ENCODE measurements at places on chromosomes 7 and 10.

GRCh38 chr7:138903859-138904435 is 77.2 kb downstream of the KIAA1549 start:
- no peak for DNase-seq

GRCh38 chr7:152054367-152055230 is 29.1 kb downstream of the GALNT11 start:
- DNase-seq: peak; percentile 53

DNA sequence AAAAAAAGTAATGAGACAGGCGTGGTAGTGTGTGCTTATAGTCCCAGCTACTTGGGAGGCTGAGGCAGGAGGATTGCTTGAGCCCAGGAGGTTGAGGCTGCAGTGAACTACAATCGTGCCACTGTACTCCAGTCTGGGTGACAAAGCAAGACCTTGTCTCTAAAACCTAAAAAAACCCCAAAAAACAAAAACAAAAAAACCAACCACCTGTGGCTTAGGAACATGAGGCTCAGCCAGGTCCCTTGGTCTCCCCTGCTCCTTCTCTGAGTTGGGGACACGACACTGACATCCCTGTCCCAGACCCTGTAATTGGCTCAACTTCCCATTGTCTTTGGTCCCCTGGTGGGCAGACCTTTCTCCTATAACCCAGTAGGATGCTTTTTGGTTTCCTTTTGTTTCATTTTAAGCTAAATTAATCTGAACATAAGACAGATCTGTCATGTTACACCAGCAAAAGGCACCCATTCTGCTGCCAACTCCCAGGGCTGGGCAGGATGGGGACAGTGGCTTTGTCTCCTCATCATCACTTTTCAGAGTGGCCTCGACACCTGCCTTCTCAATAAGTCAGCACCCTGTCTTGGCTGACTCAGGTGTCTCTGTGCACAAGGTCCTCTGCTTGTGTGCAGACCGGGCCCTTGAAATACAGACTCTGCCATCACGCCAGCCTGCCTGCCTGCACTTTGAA is 74.4 kb downstream of the MYL10 start:
- no peak for DNase-seq

GRCh38 chr7:147014286-147014955 is 897.8 kb downstream of the CNTNAP2 start:
- DNase-seq: no peak

- DNase-seq: no peak
These were observed 110.1 kb downstream of the WDR37 start for GRCh38 chr10:1166101-1166827.

- no peak for DNase-seq
These were observed 14.8 kb downstream of the NACAD start for GRCh38 chr7:45073786-45074527.

DNA sequence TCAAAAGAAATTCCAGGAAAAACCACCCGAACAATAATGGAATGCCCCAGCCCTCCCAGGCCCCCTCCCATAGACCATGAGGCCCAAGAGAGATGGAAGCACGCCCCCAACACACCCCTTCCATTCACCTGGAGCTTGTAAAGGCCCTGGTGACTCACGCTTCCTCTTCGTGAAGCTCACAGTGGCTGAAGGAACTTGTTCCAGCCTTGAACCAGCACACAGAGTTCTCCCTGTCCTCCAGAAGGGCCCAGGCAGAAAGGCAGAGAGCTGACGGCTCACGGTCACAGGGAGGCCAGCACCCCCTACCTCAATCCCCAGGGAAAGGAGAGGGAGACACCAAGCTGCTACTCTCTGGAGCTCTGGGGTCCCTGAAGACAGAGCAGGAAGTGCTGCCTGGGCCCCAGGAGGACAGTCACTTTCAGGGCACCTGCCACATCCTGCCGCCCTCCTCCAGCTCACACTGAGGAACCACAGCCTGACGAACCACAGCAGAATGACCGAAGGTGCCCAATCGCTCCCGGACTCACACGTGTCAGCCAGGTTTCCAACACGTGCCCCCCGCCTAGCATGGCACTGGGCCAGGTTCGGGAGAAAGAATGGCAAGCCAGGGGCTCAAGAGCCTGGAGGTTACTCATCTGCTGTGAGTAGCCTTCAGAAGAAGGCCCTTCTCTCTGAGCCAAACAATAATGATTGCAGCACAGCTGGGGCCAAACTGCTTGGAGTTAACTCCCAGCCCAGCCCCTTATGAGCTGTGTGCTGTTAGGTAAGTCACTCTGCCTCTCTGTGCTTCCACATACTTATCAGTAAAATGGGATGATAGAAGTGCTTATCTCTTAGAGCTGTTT is 52.8 kb downstream of the DLG5 start:
- peak; percentile 23 for DNase-seq

DNA sequence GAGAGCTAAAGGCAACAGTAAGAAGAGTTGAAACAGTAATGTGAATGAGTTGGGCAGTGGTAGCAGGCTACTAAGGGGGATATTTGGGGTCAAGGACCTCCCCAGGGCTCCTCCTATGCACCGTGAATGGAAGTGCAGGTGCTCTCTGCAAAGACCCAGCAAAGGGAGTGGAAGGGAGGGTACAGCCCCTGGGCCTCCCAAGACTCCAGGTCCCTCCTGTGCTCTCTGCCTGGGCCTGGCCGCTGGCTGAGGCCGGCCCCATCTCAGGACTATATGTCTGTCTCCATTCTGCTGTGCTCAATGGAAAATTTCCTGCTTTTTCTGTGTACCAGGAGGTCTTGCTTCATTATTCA is 372.1 kb upstream of the MKI67 start:
- no peak for DNase-seq

DNA sequence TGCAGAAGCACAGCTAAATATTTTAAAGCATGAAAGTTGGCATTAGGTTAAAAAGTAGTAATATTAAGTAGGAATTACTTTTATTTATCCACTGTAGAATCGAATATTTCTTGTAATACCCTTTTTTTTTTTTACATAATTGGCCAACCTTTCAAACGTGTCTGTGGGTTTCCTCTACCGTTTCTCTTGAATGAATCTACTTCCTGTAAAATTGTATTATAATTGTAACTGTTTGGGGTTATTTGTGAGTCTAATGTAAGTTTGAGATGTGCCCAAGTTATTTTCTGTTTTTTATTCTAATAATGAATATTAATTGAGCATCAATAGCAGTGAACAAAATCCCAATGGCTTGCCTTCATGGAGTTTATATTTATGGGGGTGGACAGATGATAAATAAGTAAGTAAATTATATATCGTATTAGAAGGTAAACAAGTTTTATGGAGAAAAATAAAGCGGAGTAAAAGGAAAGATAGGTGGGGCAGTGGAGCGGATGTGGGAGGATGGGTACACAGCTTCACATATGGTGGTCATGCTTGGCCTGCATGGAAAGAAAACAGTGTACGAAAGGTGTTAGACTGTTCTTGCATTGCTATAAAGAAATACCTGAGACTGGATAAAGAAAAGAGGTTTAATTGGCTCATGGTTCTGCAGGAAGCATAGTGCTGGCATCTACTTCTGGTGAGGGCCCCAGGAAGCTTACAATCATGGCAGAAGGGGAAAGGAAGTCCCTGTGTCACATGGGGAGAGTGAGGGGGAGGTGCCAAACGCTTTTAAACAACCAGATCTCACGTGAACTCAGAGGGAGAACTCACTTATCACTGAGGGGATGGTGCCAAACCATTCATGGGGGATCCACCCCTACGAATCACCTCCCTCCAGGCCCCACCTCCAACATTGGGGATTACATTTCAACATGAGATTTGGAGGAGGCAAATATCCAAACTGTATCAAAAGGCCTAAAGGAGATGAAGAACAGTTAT is 5.4 kb downstream of the TSPAN13 start:
- no peak for DNase-seq

DNA sequence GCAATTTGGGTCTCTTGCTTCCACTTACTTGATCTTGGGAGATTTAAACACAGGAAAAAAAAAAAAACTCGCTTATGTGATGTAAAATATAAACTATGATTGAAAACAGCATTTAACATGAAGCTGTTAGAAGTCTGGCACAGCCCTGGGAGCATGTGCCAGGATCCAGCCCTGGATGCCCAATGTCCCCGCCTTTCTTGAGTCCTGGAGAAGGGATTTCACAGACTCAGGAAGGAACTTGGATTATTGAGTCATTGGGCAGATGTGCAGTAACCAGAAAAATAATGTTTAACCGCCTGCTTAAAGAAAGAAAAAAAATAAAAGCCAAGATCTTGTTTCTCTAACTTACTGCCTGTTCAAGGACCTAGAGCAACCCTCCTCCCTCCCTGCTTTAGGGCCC is 3.7 kb upstream of the JCAD start:
- peak; percentile 86 for DNase-seq

DNA sequence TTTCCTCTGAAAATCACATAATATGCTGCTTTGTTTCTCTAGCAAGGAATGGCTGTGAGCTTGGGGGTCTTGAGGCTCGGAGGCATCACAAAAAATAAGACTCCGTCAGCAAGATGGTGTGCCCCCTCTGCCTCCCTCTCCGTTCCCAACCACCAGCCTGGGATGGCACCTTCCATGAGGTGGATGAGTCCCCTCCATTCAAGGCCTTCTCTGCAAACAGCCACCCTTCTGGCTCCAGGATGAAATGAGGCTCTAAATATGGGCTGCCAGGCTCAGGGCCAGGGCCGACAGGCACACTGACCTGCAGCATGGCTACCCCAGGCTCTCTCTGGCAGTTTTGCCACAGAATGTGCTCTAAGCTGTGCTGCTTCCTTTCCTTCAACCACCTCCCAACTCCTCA is 521.5 kb downstream of the PTPRN2 start:
- DNase-seq: no peak

- DNase-seq: no peak
These were observed 10.5 kb upstream of the ENTPD1 start for GRCh38 chr10:95745501-95745900.

- peak; percentile 3 for DNase-seq
These were observed at the start of gene ABCB4 for GRCh38 chr7:87475359-87476178. TSS of gene ABCB4 (minus strand) at chr7:87475680. CDS start at chr7:87475465, 215 bp downstream.

DNA sequence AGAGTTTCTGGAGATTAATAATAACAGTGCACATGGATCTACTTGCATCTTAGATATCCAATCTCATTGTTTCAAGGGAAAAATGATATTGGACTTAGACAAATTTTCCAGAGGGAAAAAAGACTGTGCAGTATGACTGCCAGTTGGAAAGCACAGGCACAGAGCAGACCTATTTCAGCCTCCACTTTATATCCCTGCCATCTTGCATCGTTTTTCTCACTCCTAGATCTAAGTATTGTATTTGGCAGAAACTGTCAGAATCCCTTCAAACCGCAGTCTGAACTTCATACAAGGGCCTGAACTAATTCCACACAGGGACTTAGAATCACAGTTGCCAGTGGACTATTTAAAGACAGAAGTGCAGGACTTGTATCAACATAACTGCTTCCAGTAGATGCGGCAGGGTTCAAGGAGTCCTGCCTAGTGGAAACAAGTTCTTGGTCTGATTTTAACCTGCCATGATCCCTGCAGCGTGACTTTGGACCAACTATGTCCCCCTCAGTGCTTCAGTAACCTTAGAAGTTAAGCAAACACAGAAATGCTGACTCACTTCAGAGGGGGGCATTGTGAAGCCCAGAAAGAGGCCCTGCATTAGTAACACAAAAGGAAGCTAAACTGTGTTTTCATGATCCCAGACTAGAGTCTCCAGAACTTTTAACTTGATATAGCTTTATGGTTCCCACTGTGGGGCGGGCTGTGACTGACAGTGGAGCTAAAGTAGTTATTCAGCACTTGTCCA is 95.7 kb upstream of the PALS2 start:
- DNase-seq: peak; percentile 62

- no peak for DNase-seq
These were observed 74.2 kb upstream of the TMEM168 start for GRCh38 chr7:112864380-112864779.

GRCh38 chr10:96339956-96340904 is 18.6 kb downstream of the OPALIN start:
- peak; percentile 67 for DNase-seq

GRCh38 chr7:590731-591551 is 71.3 kb upstream of the PDGFA start:
- peak; percentile 69 for DNase-seq

GRCh38 chr7:98439484-98439883 is 38.6 kb upstream of the BAIAP2L1 start:
- DNase-seq: no peak

Data from umbilical cord (tissue), 2 donors.